ENCODE measurements at places on chromosomes 1 and 21.

- H3K27ac ChIP-seq: no peak overlapping the region
- H3K4me1 ChIP-seq: no peaks in the 10 kb centered on the region
- no peak for DNase-seq
- peaks cover 28% of the 10 kb centered on the region for H3K36me3 ChIP-seq
- no peaks in the 10 kb centered on the region for H3K27me3 ChIP-seq
- H3K4me3 ChIP-seq: no peak overlapping the region
Measured at GRCh38 chr1:32863218-32863880, 7.4 kb downstream of the FNDC5 start.

DNA sequence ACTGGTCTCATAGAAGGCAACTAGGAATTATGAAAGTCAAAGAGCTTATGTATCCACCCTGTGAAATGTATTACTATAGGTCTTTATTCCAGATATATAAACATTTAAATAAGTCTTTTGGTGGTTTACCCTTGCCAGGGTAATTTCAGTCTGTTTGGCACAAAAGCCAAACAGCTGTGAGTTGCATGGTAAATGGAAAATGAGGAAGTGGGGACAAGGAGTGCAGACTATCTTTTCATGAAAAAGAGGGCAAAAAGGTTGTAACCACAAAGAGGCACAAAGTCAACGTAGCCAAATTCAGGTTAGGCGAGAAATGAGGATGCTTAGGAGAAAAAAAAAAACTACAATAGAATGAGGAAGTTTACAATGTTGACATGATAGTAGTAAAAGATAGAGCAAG lies 492.3 kb upstream of the PRMT6 start:
- H3K36me3 ChIP-seq: no peaks in the 10 kb centered on the region
- DNase-seq: no peak
- no peaks in the 10 kb centered on the region for H3K27me3 ChIP-seq
- no peak overlapping the region for H3K4me3 ChIP-seq
- no peak overlapping the region for H3K27ac ChIP-seq

DNA sequence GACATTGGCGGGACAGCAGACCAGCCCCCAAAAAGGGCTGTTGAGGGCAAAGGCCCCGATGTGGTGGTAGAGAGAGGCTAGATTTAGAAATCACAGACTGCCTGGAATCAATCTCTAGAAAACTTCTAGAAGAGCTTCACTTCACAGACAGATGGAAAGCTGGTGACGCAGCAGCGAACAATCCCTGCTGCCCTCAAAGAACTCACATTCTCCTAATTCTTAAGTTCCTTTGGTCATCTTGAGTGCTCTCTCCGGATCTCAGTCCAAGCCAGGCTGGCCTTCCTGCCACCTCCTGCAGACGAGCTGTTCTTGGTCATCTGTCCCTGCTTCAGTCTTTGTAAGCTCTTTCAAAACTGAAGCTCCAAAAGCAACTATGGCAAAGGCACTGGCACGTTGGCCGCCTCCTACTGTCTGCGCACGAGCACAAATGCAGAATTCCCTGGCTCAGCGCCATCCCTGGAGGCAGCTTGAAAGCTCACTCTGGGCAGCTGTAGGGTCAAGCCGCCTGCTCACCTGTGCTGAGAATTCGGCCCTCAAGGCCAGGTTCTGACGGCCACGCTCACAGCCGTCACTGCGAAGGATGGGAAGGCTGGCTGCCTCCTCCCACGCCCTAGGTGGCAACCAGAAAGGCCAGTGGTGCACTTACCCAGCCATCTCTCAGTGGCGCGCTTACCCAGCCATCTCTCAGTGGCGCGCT lies 110.6 kb downstream of the NPHP4 start:
- H3K4me1 ChIP-seq: no peaks in the 10 kb centered on the region
- H3K4me3 ChIP-seq: no peak overlapping the region
- DNase-seq: no peak
- H3K27me3 ChIP-seq: no peaks in the 10 kb centered on the region
- no peak overlapping the region for H3K27ac ChIP-seq

GRCh38 chr1:205565799-205566198 lies 61.3 kb downstream of the CDK18 start:
- no peaks in the 10 kb centered on the region for H3K36me3 ChIP-seq
- H3K4me3 ChIP-seq: no peak overlapping the region
- no peak overlapping the region for H3K27ac ChIP-seq
- peaks cover 2% of the 10 kb centered on the region for H3K4me1 ChIP-seq

DNA sequence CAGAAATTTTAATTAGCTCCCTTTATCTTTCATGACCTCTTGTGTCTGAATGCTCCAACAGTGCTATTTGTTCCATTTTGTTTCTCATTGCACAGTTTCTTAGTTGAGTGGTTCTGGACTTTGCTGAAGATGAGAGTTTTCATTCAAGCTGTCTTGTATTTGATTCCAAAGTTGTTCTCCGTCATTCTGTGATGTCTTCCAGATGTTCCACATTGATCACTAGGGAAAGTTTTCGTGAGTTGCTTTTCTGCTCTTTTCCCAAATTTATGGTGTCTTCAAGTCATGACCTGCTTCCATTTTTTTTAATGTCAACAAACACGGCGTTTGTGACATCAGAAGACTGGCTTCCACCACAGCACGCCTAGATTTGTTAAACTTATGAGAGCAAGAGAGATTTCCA lies 575.5 kb downstream of the MRPL39 start:
- no peaks in the 10 kb centered on the region for H3K4me1 ChIP-seq
- no peaks in the 10 kb centered on the region for H3K27me3 ChIP-seq
- H3K36me3 ChIP-seq: no peaks in the 10 kb centered on the region
- no peak for DNase-seq
- no peak overlapping the region for H3K27ac ChIP-seq

- H3K27me3 ChIP-seq: peaks cover 20% of the 10 kb centered on the region
- H3K4me3 ChIP-seq: no peak overlapping the region
- no peak for DNase-seq
- H3K27ac ChIP-seq: no peak overlapping the region
- no peaks in the 10 kb centered on the region for H3K36me3 ChIP-seq
- no peaks in the 10 kb centered on the region for H3K4me1 ChIP-seq
Measured at GRCh38 chr1:211118407-211119102, 15.4 kb downstream of the KCNH1 start.

DNA sequence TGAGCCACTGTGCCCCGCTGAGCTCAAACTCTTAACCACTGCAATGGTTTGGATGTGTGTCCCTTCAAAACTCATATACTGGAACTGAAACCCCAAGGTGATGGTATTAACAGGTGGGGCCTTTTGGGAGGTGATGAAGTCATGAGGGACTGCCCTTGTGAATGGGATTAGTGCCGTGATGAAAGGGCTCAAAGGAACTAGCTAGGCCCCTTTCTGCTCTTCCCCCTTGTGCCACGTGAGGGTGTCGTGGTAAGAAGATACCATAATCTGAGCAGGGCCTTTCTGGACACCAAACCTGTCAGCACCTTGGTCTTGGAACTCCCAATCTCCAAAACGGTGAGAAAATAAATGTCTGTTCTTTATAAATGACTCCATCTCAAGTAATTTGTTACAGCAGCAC lies 45.5 kb upstream of the SPOCD1 start:
- DNase-seq: no peak
- peaks cover 1% of the 10 kb centered on the region for H3K4me1 ChIP-seq
- H3K27ac ChIP-seq: no peak overlapping the region
- H3K36me3 ChIP-seq: no peaks in the 10 kb centered on the region
- H3K4me3 ChIP-seq: no peak overlapping the region

- peaks cover 30% of the 10 kb centered on the region for H3K4me1 ChIP-seq
- peaks cover 47% of the 10 kb centered on the region for H3K36me3 ChIP-seq
- peak overlapping the region; percentile 13 for H3K27ac ChIP-seq
- H3K27me3 ChIP-seq: no peaks in the 10 kb centered on the region
Measured at GRCh38 chr1:8856689-8857412, 21.6 kb downstream of the ENO1 start.
